ENCODE measurements at places on chromosomes 7 and 10. TPM values are rescaled to one million over a fixed set of nuclear protein-coding genes. Genes with fewer than 3 reads are reported as not detected.
A peak's percentile ranks its signal among the peaks of the same experiment; 100 is the strongest.

Gene FAM20C
- 62.3 TPM for total RNA-seq

GRCh38 chr10:29508554-29509244 lies 126.1 kb downstream of the SVIL start:
- H3K27me3 ChIP-seq = no peaks in the 10 kb centered on the region
- no peak for DNase-seq
- H3K4me3 ChIP-seq = no peak overlapping the region
- no peaks in the 10 kb centered on the region for H3K36me3 ChIP-seq

GRCh38 chr10:51907361-51907760 lies 208.0 kb upstream of the CSTF2T start:
- no peak for DNase-seq
- no peaks in the 10 kb centered on the region for H3K4me1 ChIP-seq
- H3K36me3 ChIP-seq = no peaks in the 10 kb centered on the region
- no peak overlapping the region for H3K27ac ChIP-seq
- H3K27me3 ChIP-seq = no peaks in the 10 kb centered on the region

DNA sequence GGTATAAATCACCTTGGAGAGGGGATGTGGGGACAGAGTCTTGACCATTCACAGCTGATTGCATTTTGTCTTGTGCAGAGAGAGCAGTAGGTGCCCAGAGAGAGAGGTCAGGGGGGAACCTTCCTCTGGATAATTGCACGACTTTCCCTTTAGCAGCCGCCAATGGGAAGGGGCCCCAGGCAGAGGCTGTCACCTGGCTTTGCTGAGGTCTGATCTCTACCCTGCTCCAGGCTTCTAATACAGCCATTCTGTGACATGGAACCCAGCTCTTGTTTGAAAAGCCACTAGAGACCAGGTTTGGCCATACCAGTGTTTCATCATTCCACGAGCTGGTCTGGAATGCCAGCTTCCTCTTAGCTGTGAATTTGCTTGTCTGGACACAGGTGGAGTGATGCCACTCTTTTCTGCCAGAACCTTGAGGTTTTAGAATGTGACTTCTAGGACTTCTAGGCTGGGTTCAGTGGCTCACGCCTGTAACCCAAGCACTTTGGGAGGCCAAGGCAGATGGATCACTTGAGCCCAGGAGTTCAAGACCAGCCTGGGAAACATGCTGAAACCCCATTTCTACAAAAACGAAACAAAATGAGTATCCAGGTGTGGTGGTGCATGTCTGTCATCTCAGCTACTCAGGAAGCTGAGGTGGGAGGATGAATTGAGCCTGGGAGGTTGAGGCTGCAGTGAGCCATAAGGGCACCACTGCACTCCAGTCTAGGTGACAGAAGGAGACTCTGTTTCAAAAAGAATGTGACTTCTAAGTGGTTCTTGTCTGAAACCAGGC lies 159.9 kb downstream of the CAMK1D start:
- H3K4me3 ChIP-seq = no peak overlapping the region
- DNase-seq = no peak
- H3K27me3 ChIP-seq = no peaks in the 10 kb centered on the region
- H3K4me1 ChIP-seq = no peaks in the 10 kb centered on the region

DNA sequence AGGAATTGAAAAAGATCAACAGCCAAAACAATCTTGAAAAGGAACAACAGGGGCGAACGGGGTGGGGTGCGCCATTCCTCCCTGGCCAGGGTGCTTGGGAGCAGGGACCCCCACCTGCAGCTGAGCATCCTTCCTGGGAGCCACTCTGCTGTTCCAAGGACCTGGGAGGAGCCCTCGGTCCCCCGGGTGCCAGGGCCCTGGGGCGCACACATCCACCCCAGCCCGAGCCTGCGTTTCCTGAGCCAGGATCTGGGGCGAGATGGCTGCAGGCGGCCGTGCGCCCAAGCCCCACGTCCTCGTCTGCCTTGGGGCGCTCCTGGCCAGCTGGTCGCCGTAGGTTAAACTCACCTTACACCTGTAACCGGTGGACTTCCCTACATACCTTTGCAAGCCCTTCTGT lies 10.6 kb downstream of the AP3M1 start:
- peaks cover 29% of the 10 kb centered on the region for H3K36me3 ChIP-seq
- no peaks in the 10 kb centered on the region for H3K4me1 ChIP-seq
- DNase-seq = no peak
- no peaks in the 10 kb centered on the region for H3K27me3 ChIP-seq
- no peak overlapping the region for H3K27ac ChIP-seq
- H3K4me3 ChIP-seq = no peak overlapping the region

GRCh38 chr7:2030475-2031450 lies 202.0 kb downstream of the MAD1L1 start:
- no peaks in the 10 kb centered on the region for H3K27me3 ChIP-seq
- no peak for DNase-seq
- no peaks in the 10 kb centered on the region for H3K36me3 ChIP-seq
- no peaks in the 10 kb centered on the region for H3K4me1 ChIP-seq

DNA sequence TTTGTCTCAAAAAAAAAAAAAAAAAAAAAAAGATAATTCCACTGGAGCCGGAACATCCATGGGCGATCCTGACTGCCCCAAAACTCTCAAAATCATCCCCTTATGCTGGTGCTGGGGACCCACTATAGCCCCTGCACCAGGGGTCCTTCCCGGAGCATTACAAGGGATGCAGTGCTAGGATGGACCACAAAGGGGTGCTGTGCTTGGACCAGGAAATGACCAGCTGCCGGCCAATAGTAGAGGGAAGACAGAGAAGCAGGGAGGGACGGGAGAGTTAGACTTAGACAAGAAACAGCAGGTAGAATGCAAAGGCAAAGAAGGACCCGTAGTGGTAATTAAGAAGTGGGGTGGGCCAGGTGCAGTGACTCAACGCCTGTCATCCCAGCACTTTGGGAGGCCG lies 40.5 kb downstream of the RCC1L start:
- no peaks in the 10 kb centered on the region for H3K27me3 ChIP-seq
- H3K27ac ChIP-seq = no peak overlapping the region
- DNase-seq = no peak
- H3K4me1 ChIP-seq = no peaks in the 10 kb centered on the region
- no peak overlapping the region for H3K4me3 ChIP-seq
- no peaks in the 10 kb centered on the region for H3K36me3 ChIP-seq

Gene GSDME
- 5.2 TPM for total RNA-seq

DNA sequence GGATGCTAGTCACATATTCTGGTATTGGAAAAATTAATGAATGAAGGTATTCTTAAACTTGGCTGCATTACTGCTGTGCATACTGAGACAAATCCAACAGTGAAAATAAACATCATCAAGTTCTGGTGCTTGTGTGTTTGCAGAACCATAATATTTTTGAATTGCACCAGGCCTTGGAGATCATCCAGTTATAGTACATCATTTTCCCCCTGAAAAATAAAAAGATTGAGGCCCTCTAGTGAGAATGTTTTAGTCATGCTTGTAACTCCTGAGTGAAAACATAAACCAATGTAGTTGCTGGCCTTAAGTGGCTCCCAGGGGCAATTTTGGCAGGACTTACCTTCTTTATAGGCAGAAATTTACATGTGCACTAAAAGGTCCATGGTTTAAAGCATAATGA lies 218.8 kb upstream of the TMEM229A start:
- H3K4me3 ChIP-seq = no peak overlapping the region
- H3K27me3 ChIP-seq = no peaks in the 10 kb centered on the region
- H3K27ac ChIP-seq = no peak overlapping the region
- no peak for DNase-seq
- no peaks in the 10 kb centered on the region for H3K36me3 ChIP-seq
- H3K4me1 ChIP-seq = no peaks in the 10 kb centered on the region

DNA sequence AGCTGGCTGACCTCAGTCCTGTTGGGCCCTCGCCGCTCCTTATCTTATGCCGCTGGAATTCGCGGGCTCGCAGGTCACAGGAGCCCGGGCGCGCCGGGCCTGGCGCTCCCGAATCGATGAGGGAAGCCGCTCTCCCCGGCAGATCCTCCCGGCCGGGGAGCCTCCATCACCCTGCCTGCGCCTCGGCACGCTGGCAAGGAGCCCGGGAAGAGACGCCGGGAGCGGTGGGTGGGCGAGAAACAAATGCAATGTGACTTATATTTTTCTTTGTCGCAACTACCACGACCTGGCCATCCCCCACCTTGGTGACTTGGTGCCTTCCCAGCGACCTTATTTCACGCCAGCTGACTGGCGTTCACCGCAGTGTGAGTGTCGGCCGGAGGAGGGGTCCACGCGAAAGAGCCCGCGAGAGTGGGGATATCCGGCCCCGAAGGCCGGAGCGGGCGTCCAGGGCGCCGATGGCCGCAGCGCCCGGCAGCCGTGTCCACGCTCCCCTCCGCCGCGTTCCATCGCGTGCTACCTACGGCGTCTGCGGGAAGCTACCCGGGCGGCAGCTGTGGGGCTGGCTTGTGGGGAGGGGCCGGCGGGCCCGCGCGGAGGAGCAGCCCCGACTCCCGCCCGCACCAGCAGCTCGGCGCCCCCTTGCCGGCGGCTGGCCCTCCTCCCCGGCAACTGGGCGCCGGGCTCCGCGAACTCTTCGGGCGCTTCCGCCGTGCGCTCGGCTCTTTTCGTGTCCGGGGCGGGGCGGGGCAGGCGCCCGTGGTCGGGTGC lies 494 bp upstream of the BMPR1A start:
- peak; percentile 93 for DNase-seq
- H3K4me1 ChIP-seq = peaks cover 69% of the 10 kb centered on the region
- no peaks in the 10 kb centered on the region for H3K36me3 ChIP-seq
- peak overlapping the region; percentile 76 for H3K4me3 ChIP-seq
- H3K27ac ChIP-seq = peak overlapping the region; percentile 99
- no peaks in the 10 kb centered on the region for H3K27me3 ChIP-seq

DNA sequence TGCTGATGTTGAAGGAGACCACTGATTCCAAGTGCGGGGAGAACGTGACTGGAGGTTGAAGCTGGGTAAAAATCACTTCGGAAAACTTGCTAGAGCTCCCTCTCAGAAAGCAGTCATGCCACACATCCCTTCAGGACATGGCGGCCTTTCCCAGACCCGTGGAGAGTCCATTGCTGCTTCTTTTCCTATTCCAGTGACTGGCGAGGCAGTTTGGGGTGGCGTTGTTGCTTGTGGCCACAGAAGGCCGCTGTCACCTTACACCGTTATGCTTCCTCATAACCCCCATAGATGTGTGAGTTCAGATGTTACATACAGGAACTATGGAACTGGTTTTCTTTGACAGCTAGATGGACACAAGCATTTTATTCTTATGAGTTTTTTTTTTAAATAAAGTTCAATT lies 235.6 kb upstream of the POM121L12 start:
- DNase-seq = no peak
- H3K27ac ChIP-seq = no peak overlapping the region
- H3K36me3 ChIP-seq = no peaks in the 10 kb centered on the region
